ENCODE measurements at places on chromosomes 4 and X.

DNA sequence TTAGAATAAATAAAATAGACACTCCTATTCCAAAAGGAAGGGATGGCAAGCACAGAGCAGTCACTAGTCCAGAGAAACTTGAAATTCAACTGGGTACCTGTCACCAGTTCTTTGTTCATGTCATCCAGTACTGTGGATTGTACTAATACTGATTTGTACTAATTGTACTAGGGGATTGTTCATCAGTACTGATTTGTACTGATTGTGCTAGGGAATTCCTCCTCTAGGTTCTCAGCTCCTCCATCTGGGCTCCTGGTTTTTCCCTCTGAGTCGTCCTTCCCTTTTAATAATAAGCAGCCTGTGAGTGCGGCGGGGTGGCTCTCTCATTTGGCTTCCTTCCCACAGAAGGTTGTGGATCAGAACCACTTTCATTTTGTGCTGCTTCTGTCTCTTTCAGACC is 31.0 kb upstream of the SOD3 start:
- DNase-seq: no peak

- peak; percentile 47 for DNase-seq
Observed at GRCh38 chrX:134172588-134173259, 64.3 kb upstream of the CCDC160 start.

- DNase-seq: no peak
Observed at GRCh38 chr4:3780347-3781171, 14.4 kb downstream of the ADRA2C start.

GRCh38 chrX:134406356-134407064 is 53.5 kb upstream of the HPRT1 start:
- no peak for DNase-seq

DNA sequence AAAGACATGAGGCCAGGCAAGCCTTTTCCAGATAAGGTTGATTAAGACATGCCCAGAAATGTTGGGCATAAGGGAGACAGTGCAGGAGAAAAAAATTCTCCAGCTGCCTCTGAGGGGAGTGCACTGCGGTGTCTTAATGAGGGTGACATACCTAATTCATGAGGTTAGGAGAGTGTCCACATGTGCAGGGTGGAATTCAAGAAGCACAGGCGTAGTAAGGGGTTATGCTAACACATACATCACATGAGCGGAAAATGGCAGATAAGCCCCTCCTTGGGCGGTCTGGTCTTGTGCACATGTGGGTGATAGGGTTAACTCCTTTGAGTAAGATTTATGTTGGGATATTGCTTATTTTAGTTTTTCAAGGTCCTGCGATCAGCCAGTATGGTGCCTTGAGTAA is 122.4 kb downstream of the PHKA2 start:
- DNase-seq: no peak

DNA sequence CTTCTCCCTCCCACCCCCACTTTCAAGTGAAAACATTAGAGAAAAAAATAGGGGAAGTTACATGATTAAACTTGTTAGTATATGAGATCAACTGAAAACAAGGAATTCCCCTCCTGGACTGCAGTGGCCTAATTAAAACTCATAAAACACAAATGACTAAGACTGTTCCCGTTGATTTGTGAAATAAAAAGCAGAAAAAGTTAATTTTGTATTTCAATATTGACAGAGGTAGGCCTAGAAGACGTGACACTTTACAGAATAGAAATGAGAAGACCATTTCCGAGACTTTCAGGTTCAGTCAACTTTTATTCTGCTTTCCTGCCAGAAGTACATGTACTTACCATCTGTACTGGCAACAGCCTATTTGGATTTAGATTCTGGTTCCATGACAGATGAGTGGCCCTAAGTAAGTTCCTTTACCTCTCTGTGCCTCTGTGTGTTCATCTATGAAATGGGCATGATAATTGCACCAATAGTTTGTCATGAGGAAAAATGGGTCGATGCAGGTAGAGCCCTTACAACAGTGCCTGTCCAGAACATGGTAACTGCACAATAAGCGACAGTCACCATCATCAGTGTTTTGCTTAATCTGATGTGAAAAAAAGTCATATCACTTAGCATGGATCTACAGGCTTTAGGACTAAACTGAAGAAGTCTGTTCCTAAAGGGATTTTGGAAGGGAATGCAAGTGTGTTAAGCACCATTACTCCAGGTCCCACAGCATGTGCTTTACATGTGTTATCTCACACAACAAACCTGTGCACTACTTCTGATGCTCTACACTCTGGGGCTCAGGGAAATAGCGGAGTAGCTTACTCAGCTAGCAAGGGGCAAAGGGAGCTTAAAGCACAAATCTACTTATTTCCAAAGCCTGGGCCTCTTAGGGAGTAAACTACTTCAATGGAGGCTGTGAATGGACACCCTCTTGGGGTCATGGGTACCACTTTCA is 562.3 kb upstream of the DIPK2B start:
- no peak for DNase-seq

- no peak for DNase-seq
Observed at GRCh38 chrX:132114607-132115006, 13.2 kb downstream of the FRMD7 start.

DNA sequence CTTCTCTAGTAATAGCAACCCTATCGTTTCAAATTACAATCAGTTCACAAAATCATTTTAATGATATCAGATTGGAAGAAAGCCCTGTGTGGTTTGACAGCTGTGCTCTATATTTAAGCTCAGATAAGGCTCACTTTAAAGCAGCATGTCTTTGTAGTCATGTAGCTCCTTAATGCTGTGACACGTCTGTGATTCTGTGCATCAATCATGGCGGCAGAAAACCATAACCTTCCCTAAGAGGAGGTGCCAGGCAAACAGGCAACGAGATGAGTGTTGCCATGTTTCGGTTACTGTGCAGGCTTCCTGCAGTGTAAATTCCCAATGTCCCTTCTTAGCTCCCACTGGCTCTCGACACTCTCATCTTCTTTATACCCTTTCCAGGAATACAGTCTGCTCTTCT is 212.7 kb downstream of the GRID2 start:
- DNase-seq: no peak

- DNase-seq: peak; percentile 42
Observed at GRCh38 chrX:40145923-40146261, 48.1 kb upstream of the BCOR start.

- DNase-seq: no peak
Observed at GRCh38 chr4:2060611-2061185, 1.6 kb downstream of the NAT8L start.

- no peak for DNase-seq
Observed at GRCh38 chrX:138849521-138849920, 138.0 kb upstream of the FGF13 start.

DNA sequence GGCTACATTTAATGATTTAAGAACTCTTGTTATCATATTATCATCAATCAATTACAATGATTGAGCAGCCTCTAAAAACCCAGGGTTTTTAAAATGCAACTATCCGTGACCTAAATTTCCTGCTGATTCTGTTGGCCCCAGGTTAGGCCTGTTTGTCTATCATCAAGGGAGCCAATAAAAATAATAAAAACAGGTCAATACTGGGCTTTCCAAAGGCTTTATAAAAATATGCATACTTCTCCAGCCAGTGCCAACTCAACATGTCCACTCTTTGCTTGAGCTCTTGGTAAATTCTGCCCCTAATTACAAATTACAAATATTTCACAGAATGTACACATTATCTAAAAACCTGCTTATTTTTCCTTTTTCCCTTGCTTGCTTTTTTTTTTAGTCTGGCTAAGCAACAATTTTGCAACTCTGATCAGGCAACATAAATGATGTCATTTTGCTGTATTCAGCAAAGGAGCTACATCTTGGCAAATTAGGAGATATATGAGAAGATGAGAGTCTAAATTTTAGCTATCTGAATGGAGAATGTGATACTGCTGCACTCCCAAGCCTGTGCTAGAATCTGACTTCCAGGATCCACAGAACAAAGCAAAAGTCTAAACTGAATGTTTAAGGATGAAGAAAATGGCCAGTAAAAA is 204.0 kb downstream of the SCFD2 start:
- no peak for DNase-seq

DNA sequence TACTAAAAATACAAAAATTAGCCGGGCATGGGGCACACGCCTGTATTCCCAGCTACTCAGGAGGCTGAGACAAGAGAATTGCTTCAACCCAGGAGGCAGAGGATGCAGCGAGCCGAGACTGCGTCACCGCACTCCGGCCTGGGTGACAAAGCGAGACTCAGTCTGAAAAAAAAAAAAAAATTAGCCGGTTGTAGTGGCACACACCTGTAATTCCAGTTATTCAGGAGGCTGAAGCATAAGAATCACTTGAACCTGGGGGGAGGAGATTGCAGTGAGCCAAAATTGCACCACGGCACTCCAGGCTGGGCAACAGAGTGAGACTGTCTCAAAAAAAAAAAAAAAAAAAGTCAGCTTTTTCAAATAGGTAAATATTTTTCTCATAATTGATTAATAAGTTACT is 71.9 kb downstream of the WDFY3 start:
- no peak for DNase-seq

GRCh38 chr4:7067452-7068278 is at the start of gene GRPEL1:
Gene GRPEL1 (minus strand): TSS chr4:7068064. CDS start chr4:7068032, 32 bp downstream.
- DNase-seq: peak; percentile 100

- DNase-seq: no peak
Observed at GRCh38 chr4:163350672-163351071, 7.0 kb downstream of the NPY5R start.

DNA sequence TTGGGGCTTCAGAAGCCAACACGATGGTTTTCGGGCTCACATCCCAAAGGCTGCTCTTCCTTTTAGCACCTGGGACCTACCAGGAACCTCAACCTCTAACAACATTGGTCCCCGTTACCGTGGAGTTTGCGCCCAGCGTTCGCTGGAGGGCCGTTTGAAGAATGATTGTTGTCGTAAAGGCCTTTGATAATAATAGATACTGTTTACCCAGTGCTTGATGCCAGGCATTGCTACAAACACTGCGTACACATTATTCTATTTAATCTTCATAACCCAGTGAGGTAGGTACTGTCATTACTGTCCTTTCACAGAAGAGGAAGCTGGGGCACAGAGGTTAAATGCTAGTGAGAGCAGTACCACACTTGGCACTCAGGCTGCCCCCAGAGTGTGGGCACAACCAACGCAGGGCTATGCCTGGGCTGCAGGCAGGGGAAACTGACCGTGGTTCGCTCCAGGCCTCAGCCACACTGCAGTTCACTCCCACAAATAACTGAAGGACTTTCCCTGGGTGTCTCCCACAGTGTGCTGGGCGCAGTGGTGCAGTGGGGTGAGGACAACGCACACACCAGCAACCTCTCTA is 1.0 kb upstream of the ACSL1 start:
- no peak for DNase-seq

- no peak for DNase-seq
Observed at GRCh38 chr4:8143392-8144140, 15.0 kb downstream of the ABLIM2 start.

DNA sequence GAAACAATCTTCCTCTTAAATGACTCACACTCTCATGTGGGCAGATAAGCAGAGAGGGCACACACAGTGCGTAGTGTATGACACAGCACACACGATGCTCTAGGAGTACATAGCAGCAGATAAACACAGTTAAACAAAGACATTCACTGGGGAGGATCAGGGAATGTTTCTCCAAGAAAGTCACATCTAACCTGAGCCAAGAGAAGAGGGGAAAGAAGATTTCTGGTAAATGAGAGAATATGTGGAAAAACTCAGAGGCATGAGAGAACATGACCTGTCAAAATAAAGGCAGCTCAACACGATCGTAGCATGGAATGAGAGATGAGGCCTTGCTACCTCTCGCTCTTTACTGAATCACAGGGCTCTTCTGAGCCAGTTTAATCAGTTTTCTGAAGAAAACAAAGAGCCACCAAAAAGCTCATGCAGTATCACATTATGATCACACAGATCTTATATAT is 251.0 kb downstream of the ANK2 start:
- DNase-seq: no peak

DNA sequence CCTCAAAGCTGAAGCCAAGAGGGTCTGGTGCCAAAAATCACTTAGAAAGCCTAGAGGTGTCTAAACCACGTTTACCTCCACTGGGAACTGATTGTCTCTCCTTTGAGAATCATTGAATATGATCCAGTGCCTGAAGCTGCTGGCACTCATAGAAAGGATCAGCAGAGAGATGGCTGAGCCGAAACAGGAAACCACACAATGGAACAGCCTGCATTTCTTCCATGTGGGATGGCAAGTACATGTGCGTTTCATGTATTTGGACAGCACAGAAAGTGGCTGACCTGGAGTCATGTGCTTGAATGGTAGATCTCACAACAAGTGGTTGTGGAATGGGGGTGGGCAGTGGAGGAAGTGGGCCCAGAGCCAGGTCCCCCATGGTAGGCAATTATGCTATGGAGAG is 533.7 kb downstream of the INPP4B start:
- DNase-seq: no peak

DNA sequence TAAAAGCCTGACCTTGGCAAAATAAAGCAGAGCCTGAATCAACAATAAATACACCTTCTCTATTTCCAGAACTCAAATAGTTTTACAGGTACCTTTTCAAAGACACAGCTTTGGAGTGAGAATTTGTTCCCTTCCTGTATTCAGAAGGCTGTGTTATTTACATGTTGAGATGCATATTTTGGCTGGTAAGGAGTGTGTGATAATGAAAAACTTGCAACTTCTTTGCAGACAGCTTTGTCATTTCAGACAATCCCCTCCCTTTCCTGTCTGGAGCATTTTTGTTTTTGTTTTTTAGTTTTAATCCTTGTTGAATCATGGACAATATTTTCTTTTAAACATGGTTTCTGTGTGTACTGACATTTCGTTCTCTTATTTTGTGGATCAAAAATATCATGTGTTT is 493.8 kb downstream of the FAT4 start:
- no peak for DNase-seq

- DNase-seq: no peak
Observed at GRCh38 chr4:14719053-14719452, 283.2 kb upstream of the CPEB2 start.

GRCh38 chrX:44572340-44572938 is 29.8 kb upstream of the FUNDC1 start:
- DNase-seq: no peak

DNA sequence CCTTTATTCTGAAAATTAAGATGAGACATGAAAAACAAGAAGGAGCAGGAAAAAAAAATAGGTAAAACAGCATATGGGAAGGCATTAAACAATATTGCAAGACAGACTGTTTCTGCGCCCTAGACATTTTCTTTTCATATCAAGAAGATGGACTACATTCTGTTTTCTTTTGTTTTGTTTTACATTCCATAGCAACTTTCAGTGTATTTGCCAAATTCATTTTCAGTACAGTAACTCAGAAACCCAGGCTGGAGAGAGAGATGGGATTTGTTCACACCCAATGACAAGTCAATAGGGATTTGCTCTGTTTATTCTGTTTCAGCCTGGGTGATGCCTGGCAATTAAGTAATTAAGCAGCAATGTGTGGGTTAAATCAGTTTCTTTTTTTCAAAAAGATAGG is 892.8 kb upstream of the DIAPH2 start:
- DNase-seq: no peak

Data from Right ventricle myocardium superior (tissue), 1 donor.